ENCODE measurements at places on chromosomes 3 and 15. TPM values are rescaled to one million over a fixed set of nuclear protein-coding genes. Genes with fewer than 3 reads are reported as not detected.

Gene SLC51A
- total RNA-seq = 7.9 TPM

Gene SLC9C1
- 4.1 TPM for total RNA-seq

Gene LMAN1L
- total RNA-seq = 1.2 TPM

Gene OXTR
- 57.5 TPM for total RNA-seq

Gene HES1
- total RNA-seq = 10.1 TPM

Gene SPINK8
- total RNA-seq = not detected

Gene NLGN1
- total RNA-seq = 8.7 TPM

Gene LSMEM2
- total RNA-seq = 4.8 TPM

Gene ATP13A3
- 110 TPM for total RNA-seq

DNA sequence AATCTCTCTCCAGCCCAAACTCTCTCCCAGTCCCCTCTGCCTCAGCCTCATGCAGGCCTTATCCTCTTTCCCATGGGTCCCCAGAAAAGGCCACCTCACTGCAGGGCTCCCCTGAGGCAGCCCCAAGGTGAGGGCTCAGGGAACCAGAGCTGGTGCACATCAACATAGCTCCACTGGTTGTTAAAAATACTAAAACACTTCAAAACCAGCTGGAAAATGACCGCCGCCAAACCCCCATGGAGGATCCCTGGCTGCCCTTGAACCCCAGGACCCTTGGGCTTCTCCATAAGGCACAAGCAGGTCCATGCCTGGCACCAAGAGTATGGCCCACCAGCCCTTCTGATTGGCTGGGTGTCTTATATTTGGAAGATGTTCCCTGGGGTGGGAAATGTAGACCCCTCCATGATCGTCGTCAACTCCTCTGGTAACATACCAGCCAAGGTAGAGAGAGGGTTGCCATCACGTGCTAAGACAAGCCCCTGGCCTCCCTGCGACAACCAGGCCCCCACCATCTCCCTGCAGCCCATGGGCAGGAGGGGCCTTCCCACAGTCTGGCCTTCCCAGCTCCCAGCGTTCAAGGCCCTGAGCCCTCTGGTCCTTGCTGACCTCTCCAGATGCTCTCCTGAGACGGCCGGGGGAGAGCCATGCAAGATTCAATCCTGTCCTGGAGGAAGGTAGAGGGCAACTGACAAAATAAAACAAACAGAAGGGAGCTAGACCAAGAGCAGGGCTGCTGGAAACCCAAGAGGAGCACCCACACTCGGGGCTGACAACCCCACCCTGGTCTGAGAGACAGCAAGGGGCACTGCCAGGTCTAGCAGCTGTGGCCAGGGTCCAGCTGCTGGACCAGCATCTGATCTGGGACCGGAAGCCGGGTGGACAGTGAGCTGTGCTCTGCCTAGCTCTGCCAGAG is 132.1 kb upstream of the PRR20G start:
- no peak for DNase-seq

DNA sequence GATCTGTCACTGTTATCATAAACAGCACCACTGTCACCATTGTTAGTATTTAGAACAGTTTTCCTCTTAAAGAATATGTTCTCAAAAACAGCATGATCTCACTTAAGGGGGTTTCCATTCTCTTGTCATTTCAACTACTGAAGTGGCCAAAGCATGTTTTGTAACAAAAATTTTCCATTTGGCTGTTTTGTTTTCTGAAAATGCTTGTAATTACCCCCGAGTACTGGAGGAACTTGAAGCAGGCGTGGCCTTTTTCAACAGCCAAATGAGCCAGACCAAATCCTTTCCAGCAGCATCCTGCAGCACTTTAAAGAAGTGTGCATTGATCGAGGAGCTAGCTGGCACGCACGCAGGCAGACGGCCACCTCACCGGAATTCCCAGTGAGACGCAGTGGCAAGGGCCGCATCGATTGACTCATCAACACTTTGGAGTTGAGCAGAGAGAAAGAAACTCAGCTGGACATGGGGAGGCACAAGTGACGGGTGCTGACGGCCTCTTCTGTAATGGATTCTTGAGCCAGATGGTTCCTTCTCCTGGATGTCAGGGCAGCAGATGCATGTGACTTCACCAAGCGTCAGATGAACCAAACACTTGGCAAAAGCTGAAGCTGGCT is 234.3 kb upstream of the IGF1R start:
- DNase-seq = no peak

GRCh38 chr15:62958528-62959363 is 83.8 kb upstream of the TPM1 start:
- no peak for DNase-seq

- DNase-seq = peak; percentile 48
These were observed 152.9 kb upstream of the TGFBR2 start for GRCh38 chr3:30453360-30454039.

DNA sequence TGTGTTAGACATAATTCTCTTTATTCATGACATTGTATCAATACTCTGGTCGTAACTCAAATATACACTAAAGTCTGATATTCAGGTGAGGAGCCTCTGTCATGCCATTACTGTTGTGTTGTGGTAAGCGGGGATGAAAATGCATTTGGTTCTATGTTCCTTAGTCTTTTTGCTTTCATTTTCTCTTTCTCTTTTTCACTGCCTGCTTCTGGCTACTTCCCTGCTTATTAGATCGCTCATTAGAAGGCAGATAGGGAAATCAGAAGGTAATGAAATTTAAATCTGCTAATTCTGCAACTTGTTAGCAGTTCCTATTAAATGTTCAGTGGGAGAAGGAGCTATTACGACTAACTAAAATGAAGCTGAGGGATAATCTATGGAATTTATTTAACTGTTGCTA is 345.0 kb downstream of the GRM7 start:
- peak; percentile 3 for DNase-seq

DNA sequence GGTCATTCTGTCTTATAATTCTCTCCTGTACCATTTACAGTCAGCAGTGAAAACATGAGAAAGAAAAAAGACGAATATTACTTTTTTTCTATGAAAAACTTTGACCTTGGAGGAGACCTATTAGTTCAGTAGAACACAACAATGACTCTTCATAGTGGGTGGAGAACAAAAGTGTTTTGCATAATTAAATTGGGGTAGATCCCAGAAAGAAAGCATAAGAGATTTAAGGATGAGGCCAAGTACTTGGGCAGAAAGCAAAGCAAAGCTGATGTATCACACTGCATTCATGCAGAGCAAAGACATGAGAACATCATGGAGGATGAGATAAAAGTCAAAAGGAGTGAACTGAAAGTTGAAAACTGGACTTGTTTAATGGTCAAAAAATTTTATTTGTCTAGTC is 1273.4 kb downstream of the ROBO2 start:
- no peak for DNase-seq

GRCh38 chr15:26850161-26850560 is 16.7 kb upstream of the GABRA5 start:
- DNase-seq = no peak

GRCh38 chr3:132538072-132538471 is 59.0 kb upstream of the ACKR4 start:
- DNase-seq = no peak

GRCh38 chr15:69669446-69669845 is 216.8 kb downstream of the RPLP1 start:
- no peak for DNase-seq

DNA sequence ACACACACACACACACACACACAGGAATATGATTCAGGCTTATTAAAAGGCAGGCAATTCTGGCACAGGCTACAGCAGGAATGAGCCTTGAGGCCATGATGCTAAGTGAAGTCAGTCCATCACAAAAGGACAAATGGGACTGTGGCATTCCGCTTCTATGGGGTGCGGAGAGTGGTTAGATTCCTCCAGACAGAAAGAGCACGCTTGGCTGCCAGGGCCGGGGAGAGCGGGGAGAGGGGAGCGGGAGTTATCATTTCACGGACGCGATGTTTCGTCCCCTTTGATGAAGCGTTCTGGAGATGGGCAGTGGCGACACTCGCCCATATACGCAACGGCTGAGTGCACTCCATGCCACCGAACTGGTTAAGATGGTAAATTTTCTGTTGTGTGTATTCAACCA is 58.5 kb upstream of the FAM174B start:
- peak; percentile 47 for DNase-seq

GRCh38 chr15:95973566-95974256 is 356.8 kb upstream of the NR2F2 start:
- no peak for DNase-seq

DNA sequence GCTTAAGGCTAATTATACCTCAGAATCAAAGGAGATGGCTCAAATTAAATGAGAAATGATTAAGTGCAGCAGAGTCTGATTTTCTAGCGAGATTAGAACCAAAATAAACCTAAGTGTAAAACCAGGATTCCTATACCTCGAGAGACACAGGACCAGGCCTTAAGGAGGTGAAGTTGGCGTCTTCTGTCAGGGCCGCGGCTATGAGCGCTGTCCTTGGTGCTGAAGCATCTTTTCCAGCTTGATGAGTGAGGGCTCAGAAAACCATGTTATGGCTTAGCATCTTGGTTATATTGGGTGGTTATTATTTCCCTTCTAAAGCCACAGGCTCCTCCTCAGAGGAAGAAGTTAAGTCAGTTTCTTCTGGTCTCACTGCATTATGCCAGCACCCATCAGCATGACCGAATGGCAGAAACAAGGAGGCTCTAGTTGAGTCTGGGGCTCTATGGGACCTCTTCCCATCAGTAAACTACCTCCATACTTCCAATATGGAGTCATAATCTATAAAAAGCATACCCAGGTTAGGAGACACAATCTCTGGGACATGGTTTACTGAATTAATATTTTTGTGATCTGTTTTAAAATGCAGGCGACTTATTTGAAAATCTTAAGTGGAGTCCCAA is 120.1 kb upstream of the NMNAT3 start:
- peak; percentile 59 for DNase-seq

GRCh38 chr3:155807823-155808222 is 1.7 kb upstream of the C3orf33 start:
- DNase-seq = no peak

GRCh38 chr3:160637086-160637485 is 39.9 kb upstream of the ARL14 start:
- DNase-seq = no peak

DNA sequence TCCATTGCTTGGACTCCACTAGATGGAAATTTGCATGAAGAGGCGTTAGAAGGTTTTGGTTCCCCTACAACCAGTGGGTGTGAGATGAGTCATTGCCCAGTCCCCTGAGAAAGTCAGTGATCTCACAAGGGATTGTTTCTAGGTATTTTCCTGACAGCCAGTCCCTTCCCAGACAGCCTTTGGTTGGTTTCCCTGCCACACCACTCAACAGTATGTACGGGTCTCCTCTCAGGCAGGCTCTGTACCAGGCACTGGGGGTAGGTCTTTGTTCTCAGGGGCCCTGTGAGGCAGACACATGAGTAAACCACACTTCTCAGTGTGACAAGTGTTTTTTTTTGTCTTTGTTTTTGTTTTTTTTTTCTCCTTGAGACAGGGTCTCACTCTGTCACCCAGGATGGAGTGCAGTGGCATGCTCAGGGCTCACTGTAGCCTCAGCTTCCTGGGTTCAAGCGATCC is 4.0 kb downstream of the LAMP3 start:
- no peak for DNase-seq

DNA sequence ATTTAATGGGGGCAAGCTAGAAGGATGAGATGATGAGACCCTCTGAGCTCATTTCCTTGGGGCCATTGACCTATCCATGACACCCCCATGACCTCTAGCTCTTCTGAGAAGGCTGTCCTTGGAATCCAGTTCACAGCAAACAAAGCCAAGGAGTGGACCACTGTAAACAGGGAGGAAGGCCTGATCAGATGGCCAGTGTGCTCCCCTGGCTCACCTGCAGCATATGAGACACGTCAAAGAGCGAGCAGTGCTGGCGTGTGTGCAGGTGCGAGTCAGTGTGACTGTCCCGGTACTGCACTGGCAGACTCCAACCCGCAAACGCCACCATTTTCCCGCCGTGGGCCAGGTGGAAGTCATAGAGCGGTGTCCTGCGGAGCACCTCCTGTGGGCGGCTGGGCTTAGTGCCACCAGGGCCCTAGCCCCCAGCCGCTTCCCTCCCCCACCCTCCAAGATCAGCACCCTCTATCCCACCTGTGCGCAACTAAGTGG is 339 bp downstream of the AMT start:
- DNase-seq = no peak

DNA sequence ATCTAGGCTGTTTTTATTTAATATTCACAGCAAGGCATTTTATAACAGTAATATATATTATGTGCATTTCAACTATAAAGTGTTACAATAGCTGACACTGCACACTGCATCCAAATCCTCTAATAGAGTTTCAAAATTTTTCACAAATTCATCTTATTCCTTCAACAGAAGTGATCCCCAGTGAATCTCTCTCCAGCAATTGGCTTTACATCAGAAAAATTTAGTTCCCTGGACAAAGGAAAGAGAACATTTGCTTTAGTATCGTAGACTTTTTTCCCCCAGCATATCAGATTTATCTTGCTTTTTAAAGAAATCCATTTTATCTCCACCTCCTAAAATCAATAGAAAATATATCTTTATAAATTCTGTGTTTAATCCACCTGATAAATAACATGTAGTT is 868.6 kb downstream of the TBL1XR1 start:
- peak; percentile 26 for DNase-seq

DNA sequence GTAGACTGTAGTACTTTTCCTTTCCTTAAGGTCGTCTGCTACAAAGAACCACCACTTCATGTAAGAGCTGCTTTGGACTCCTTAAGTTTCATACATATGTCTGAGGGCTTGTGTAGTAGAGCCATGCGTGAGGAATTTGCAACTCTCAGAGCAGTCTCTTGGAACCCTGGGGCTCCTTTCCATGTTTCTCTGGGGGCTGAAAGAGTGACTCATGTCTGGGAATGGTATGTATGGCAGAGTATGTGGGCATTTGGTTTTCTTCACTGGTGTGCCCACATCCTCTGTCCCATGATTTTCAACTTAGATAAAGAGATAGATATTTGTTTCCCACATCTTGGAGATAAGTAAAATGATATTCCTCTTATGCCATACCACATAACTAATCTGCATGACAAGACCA is 20.6 kb upstream of the RBM5 start:
- DNase-seq = no peak

GRCh38 chr3:51343918-51344687 is 41.0 kb upstream of the MANF start:
- DNase-seq = no peak

DNA sequence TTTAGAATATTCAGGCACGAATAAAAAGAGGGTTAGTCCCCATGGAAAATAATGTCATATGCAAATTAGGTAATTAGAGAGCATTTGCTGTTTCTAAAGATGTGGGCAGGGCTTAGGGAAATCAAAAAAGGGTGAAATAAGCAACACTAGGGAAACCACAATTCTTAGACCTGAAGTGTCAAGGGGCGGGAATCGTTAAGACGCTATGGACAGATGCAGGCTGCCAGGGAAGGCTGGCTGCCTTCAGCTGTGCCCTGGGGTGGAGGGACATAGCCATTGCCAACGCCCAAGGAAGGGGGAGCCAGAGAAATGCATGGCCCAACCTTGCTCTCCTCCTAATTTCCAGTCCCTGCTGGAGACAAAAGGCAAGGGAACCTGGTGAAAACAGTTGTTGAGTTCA is 141.7 kb upstream of the PROK2 start:
- no peak for DNase-seq

GRCh38 chr3:66486646-66487045 is 14.2 kb downstream of the LRIG1 start:
- peak; percentile 56 for DNase-seq

DNA sequence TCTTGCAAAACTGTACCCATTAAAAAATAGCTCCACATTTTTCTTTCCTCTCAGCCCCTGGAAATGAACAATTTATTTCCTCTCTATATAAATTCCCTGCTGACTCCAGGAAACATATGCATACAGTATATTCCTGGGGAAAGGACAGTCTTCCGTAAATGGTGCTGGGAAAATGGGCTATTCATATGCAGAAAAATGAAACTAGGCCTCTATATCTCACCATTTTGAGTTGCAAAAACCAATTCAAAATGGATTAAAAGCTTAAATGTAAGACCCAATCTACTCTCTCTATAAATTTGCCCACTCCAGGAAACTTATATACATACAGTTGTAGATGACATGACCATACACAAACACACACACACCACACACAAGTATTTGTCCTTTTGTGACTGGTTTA is 85.9 kb upstream of the GPR149 start:
- DNase-seq = no peak
